ENCODE measurements at places on chromosomes 16 and 17.

DNA sequence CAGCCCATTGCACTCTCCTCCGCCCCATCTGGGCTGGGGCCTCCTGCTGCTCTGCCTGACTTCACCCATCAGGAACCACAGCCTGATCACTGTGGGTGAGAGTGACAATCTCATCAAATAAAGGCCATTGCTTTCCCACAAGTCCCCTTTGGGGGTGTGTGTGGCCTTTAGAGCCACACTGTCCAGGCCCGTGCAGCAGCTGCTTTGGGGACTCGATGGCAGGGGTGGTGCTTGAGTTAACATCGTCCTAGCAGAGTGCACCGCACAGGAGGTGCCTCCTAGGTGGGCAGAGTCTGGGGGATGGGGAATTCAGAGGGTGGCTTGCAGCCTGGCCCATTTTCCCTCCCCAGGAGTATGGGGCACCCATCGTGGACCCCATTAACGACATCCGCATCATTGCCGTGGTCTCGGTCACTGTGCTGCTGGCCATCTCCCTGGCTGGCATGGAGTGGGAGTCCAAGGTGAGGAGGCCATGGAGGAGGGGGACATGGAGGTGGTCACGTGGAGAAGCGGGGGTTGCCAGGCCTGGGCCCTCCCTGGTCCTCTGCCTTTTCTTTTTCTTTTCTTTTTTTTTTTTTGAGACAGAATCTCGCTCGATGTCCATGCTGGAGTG is 5.4 kb downstream of the SLC12A3 start:
- DNase-seq, result no peak

- peak; percentile 86 for DNase-seq
These were observed 13.4 kb downstream of the MFSD6L start for GRCh38 chr17:8785547-8786413.

GRCh38 chr17:80415626-80416137 is 715 bp downstream of the ENDOV start:
- no peak for DNase-seq

GRCh38 chr17:74529243-74529642 is 2.0 kb downstream of the CD300LB start:
- peak; percentile 42 for DNase-seq

DNA sequence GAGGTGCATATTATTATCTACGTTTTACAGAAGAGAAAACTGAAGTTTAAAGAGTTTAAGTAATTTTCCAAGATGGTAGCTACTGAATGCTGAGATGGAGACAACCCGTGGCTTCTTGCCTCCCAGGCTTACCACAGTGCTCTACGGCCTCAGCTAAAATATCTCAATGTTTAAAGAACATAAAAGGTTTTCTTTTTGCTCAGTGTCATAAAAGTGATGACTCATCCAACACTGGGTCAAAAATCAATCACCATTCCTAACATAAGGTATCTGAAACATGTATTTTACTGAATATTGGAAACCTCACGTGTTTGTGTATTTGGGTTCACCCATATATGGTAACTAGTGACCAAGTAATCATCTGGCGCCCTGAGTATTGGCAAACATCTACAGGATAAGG is 18.4 kb downstream of the ABCA9 start:
- DNase-seq, result no peak

GRCh38 chr17:68384941-68385340 is 72.4 kb downstream of the WIPI1 start:
- no peak for DNase-seq

DNA sequence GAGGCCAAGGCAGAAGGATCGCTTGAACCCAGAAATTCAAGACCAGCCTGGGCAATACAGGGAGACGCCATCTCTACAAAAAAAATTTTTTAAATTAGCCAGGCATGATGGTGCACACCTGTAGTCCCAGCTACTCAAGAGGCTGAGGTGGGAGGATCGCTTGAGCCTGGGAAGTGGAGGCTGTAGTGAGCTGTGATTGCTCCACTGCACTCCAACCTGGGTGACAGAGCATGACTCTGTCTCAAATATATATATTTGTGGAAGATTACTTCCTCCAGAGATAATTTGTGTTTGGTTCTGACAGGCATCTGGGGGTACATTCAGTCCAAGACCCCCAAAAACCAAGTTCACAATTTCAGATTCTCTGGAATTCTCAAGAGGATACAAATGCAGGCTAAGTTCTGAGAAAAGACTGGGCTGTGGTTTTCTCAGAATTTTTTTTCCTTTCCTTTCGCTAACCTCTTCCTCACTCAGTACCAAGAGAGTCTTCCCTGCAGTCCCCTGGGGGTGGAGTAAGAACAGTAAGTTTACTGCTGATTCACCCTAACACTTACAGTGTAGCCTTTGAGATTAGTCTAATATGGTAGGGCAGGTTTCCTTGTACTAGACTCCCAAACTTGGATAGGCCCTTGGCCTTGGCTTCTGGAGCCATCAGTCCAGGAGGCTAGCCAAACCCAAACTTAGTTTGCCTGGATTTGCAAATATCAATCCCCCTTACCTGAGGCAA is 15.1 kb downstream of the GSDMB start:
- DNase-seq, result peak; percentile 43

- DNase-seq, result no peak
These were observed 68.5 kb downstream of the C16orf95 start for GRCh38 chr16:87248714-87249113.

DNA sequence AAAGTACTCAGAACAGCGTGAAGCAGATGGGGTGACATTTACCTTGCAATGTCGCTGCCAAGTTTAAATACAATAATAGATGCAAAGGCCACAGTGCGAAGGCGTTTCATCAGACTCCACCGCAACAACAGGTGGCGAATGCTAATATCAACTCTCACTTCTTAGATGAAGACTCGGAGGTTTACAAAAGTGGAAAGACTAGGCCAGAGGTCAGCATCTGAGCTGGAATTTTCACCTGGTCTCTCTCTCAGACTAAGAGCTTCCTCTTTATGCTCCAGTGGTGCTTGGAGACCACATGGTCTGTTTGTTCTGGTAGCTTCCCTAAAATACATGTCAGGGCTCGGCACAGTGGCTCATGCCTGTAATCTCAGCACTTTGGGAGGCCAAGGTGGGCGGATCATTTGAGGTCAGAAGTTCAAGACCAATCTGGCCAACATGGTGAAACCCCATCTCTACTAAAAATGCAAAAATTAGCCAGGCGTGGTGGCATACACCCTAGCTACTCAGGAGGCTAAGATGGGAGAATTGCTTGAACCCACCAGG is 169.1 kb downstream of the XYLT1 start:
- DNase-seq, result no peak

- DNase-seq, result no peak
These were observed 64.2 kb downstream of the BMERB1 start for GRCh38 chr16:15498427-15499175.

DNA sequence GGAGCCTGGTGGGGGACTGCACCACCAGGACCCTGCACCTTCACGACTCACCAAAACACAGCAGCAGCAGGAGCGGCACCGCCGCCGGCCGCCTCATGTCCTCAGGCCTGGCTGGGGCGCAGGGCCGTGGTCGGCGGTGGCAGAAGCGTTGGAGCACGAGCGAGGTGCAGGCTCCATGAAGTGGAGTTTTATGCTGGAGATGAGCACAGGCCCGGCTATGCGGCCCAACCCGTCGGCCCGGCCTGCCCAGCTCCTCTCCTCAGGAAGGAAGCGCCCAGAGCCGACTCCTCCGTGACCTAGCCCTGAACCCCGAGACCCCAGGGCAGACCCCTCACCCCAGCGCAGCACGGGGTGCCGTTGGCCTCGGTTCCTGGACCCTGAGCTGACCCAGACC is at the start of gene PRSS27:
Gene PRSS27, minus strand, starts transcription at position 161 of the 394 bp plus-strand sequence. Its CDS starts 64 bp downstream, at position 97.
- DNase-seq, result no peak

- no peak for DNase-seq
These were observed 281.7 kb downstream of the GRIN2A start for GRCh38 chr16:9900576-9900975.

DNA sequence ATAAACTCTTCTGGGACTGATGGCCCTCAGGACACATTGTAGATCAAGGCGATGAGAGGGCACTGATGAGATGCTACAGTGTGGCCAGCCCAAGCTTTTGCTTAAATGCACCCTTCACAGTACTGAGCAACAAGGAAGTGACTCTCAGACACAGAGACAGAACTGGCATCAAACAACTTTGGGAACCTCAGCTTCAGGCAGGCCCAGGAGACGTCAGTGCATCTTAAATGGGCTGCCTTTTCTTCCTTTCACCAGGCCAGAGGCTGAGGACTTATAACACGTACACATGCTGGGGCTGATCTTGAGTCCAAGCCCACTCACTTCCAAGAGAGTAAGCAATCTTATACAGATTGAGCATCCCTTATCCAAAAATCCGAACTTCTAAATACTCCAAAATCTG is 386.1 kb upstream of the C16orf82 start:
- DNase-seq, result no peak

- no peak for DNase-seq
These were observed 2.2 kb upstream of the NUTF2 start for GRCh38 chr16:67844497-67844896.

DNA sequence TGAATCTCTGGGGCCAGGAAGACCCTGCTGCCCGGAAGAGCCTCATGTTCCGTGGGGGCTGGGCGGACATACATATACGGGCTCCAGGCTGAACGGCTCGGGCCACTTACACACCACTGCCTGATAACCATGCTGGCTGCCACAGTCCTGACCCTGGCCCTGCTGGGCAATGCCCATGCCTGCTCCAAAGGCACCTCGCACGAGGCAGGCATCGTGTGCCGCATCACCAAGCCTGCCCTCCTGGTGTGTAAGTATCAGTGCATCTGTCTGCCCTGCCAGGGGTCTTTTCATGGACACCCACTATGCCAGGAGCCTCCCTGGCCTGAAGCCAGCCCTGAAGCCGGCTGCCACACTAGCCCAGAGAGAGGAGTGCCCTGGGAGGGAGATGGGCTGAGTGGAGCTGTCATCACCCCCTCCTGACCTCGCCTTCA is at the start of gene CETP:
Gene CETP, plus strand, starts transcription at position 100 of the 431 bp plus-strand sequence. Its CDS starts 30 bp downstream, at position 130.
- no peak for DNase-seq

GRCh38 chr17:7626307-7626706 is 1.3 kb downstream of the SAT2 start:
- DNase-seq, result no peak

DNA sequence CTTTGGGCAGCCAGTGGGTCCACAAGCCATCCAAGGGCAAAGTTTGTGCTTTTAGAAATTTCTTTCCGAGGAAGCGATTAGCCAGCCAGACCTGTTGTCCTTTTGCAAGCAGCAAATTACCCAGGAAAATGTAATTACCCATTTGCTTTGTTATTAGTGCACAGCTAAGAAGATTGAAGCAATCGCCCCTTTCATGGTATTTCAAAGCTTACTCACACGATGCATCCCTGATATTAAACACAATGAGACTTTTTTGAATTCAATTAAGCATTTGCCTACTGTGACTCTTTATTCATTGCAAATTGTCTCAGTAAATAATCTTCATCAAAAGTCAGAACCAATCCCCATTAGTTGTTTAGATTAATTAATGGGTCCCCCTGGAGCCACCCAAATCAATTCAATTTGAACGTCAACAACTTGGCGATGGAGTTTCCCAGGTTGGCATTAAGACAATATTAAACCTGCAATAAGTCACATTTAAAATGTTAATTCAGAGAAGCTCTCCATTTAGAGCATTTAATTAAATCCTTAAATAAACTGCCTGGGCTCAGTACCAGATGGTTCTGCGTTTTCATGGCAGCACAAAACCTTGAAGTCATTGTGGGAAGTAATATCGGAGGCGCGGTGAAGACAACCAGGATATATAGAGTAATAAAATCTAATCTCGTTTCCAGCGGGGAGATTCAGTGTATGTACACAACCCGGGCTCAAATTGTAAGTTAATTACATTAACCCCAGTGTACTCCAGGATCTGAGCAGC is 366.2 kb upstream of the TNRC6C start:
- no peak for DNase-seq

All from activated CD8-positive, alpha-beta memory T cell treated with anti-CD3 and anti-CD28 coated beads, Interleukin-2, amount 50 U/mL, for 48 hours (primary cell).